ENCODE measurements at places on chromosomes 3 and 15. TPM values are rescaled to one million over a fixed set of nuclear protein-coding genes. Genes with fewer than 3 reads are reported as not detected.

GP9 gene
- not detected for total RNA-seq

UQCRC1 gene
- total RNA-seq, result 172 TPM

SI gene
- total RNA-seq, result not detected

SCAANT1 gene
- not detected for total RNA-seq

ZNF639 gene
- total RNA-seq, result 21.3 TPM

ZNF80 gene
- not detected for total RNA-seq

LSAMP gene
- 0.11 TPM for total RNA-seq

ASB14 gene
- not detected for total RNA-seq

All from A549 treated with AZD2906 at 1 μM for 4 hours (cell line).